ENCODE measurements at places on chromosomes 16 and 17.
A peak's percentile ranks its signal among the peaks of the same experiment; 100 is the strongest.

- peak; percentile 100 for DNase-seq
Measured at GRCh38 chr17:64707050-64707591, 45.0 kb upstream of the SMURF2 start.

DNA sequence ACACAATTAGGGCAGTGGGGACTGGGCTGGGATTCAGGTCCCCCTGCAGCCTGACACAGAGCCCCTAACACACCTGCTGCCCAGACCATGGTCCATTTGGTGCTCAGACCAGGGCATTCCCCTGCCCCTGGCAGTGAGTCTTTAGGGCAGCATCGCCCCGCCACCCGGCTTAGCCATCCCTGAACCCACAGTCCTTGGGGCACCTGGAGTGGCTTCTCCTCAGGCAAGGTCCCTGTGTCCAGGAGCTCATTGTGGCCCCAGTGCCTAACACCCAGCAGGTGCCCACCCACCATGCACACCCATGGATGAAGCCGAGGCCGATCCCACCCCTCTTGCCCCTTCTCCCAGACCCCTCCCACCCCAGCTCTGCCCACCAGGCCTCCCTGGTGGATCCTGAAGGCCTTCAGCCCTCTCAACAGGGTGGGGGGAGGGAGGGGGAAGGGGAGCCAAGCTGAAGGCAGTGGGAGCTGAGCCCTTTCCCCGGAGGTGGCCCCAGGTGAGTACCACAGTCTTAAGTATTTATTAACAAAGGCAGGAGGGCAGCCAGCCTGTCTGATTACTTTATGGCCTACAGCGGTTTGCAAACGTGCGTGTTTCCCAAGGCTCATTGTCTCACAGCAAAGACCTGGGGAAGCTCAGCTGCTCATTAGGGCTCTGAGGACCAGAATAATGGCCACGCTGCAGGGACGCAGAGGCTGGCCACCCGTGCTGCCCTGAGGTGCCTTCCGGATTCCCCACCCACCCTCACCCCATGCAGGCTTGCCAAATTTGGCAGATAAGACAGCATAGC is 38.5 kb downstream of the RBFOX3 start:
- no peak for DNase-seq

- DNase-seq: no peak
Measured at GRCh38 chr17:903691-904481, 75.7 kb downstream of the NXN start.

DNA sequence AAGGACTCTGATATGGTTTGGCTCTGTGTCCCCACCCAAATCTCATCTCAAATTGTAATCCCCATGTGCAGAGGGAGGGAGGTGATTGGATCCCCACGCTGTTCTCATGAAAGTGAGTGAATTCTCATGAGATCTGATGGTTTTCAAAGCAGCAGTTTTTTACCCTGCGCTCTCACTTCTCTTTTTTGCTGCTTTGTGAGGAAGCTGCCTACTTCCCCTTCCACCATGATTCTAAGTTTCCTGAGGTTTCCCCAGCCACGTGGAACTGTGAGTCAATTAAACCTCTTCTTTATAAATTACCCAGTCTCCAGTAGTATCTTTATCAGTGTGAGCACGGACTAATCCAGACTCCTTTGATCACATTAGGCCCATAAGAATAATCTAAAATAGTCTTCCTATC is 719.7 kb upstream of the CDH8 start:
- no peak for DNase-seq

- no peak for DNase-seq
Measured at GRCh38 chr17:82797061-82797460, 42.8 kb downstream of the ZNF750 start.

GRCh38 chr16:49439050-49439449 is 65.4 kb downstream of the C16orf78 start:
- DNase-seq: peak; percentile 9

GRCh38 chr17:34370997-34371395 is 8.0 kb upstream of the CCL1 start:
- no peak for DNase-seq

GRCh38 chr17:55434721-55435120 is 13.1 kb upstream of the MMD start:
- no peak for DNase-seq

GRCh38 chr17:39600288-39600996 is 7.3 kb downstream of the NEUROD2 start:
- DNase-seq: no peak

GRCh38 chr17:12982224-12982623 is 35.6 kb downstream of the ELAC2 start:
- DNase-seq: no peak

DNA sequence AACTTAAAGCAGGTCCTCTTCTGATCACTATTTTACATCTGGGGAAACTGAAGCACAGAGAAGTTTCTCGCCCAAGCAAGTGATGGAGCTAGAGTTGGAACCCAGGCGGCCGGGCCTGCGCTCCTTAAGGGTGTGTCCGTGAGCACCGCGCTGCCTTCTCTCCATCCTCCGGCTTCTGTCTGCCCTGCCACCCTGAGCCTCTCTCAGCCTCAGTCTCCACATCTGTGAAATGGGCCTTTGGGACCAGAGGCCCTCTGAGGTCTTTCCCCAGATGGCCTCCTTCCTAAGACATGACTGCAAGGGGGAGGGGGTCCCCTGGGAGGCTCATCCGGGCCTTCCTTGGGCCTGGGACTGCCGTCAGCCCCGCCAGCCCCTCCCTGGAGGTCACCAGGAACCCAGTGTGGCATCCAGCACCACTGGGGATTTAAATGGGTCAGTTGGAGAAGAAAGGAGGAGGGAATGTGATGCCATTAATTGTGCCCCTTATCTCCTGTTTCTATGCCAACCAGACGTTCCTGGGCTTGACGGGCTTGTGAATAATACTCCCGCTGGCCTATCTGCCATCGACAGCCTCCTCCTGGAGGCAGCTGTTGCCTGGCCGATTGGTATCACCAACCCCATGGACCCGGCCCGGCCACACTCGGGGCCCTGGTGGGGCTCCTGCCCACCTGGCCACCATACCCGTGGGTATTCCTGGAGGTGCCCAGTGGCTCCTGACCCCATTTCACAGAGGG is 5.1 kb downstream of the ZFPM1 start:
- no peak for DNase-seq
